ENCODE measurements at places on chromosomes 3 and 15.

GRCh38 chr15:89746386-89746780 is 4.7 kb downstream of the MESP1 start:
- DNase-seq: no peak

DNA sequence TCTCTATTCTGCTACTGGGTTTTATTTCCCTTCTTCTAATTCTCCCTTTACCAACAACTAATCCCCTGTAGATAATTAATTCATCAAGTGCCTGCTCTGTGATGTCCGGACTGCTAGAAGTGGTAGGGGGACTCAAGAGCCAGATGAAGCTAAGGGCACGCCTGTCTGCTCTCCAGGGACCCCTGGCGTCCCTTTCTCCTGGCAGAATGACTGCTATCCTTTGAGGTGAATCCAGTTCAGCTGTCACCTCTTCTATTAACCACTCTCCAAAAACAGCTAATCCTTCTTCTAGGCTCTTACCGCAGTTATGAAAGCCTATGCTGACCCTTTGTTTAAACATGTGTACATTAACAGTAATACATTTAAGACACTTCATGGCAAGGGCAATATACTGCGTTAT is 1.4 kb upstream of the CHRNA7 start:
- DNase-seq: no peak

- DNase-seq: no peak
Observed at GRCh38 chr15:60356832-60357231, 41.0 kb downstream of the ANXA2 start.

- no peak for DNase-seq
Observed at GRCh38 chr15:68276668-68277067, 877 bp upstream of the FEM1B start.

- no peak for DNase-seq
Observed at GRCh38 chr3:66475386-66476020, 25.3 kb downstream of the LRIG1 start.

DNA sequence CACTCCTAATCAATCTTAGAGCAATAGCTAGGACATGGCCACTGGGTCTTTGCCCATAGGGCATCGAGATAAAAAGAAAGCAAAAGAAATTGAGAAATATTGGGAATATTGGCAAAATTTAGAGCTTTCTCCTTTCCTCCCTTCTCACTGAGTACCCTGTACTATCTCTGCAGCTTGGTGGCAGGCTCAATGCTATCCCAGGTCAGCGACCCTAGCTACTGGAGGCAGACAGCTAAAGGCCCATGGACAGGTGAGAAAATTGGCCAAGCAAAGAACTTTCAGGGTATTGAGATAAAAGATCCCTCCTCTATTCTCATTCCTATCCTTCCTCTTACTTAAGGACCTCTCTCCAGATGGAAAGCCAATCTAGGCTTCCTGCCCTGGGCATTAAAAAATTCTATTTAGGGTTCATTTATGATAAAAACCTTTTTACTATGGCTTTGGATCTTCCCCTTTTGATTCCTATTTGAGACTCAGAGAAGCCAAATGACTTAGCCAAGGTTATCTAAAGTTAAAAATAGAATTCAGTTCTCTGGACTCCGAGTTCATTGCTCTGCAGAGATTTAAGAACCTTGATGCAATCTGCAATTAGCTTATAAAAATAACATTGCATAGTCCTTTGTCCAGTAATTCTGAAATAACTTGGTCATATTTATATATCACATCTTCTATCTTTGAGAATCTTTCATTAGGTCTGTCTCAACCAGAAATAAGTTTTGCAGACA is 75.4 kb downstream of the THRB start:
- DNase-seq: no peak

- no peak for DNase-seq
Observed at GRCh38 chr3:157610876-157611535, 107.8 kb upstream of the VEPH1 start.

GRCh38 chr3:157125101-157125500 is 34.8 kb downstream of the CCNL1 start:
- no peak for DNase-seq

- DNase-seq: no peak
Observed at GRCh38 chr3:100503448-100503847, 11.0 kb downstream of the TMEM45A start.

DNA sequence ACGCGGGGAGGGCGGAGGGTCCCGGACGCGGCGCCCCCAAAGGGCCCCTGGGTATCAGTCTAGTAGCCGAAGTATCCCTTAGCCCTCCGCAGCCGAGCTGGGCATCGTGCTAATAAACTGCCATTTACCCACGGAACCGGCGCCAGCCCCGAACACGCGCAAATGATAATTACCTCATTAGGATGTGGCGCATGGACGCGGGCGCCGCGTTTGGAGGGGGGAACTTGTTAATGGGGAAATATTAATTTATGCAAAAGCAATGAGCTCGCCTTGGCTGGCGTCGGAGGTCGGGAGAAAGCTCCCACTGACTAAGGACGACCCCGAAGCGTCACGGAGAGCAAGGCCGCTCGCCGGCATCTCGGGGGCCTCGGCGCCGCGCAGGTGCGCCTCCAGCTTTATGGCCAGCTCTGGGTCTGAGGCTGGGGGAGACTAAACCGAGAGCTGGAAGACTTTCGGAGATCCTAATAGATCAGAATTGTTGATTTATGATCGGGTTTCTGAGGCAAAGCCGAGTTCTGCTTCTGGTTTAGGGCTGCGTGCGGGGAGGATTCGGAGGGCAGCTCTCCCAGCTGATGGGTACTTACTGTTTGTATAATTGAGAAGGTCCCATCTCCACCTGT is 474 bp upstream of the FEZF2 start:
- no peak for DNase-seq

DNA sequence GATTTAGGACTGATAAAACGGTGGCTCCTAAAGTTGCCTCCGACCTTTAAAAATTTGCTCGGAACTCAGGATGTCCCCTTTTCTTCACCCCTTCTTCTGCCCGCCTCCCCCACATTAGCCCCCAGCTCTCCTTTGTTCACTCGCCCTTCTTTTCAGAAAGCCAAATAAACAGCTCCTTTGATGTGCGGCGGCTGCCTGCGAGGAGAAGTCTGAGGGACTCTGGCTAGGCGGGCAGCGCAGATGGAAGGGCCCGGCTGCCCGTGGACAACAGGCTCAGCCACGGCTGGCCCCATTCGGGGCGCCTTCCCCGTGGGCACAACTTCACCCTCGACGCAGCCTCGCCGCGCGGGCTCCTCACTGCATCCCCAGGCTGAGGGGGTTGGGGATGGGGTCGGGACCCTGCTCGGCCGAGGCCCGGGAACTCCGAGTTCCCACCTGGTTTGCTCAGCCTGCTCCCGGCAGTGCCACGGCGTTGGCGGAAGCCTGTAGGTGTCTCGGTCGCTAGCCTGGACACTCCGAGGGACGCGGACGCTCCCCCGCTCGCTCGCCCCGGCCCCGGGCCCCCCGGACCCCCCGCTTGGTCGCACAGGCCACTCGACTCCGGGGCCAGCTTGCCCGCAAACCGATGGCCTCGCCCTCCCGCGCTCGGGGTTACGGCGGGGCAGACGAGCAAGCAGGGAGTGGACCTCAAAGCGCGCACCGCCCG is 897 bp upstream of the TLE3 start:
- DNase-seq: peak; percentile 32

GRCh38 chr3:69879051-69879450 is 120.5 kb upstream of the SAMMSON start:
- no peak for DNase-seq

GRCh38 chr3:31132132-31132769 is 237.8 kb upstream of the GADL1 start:
- DNase-seq: peak; percentile 56

DNA sequence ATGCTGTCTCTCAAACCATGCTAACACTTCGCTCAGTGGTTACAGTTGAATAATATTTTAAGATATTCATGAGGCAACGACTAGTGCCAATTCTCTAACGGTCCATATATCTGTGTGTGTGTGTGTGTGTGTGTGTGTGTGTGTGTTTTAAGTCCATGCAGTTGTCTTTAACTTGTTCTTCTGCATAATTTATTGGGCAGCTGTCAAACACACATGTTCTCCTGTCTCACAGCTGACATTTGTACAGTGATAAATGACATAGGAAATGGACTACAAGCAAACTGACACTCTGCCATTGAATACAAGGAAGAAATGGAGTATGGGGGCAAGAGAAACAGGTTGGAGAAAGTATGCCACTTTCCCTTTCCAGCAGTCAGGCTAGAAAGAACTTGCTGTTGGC is 172.0 kb downstream of the PDZRN3 start:
- no peak for DNase-seq

DNA sequence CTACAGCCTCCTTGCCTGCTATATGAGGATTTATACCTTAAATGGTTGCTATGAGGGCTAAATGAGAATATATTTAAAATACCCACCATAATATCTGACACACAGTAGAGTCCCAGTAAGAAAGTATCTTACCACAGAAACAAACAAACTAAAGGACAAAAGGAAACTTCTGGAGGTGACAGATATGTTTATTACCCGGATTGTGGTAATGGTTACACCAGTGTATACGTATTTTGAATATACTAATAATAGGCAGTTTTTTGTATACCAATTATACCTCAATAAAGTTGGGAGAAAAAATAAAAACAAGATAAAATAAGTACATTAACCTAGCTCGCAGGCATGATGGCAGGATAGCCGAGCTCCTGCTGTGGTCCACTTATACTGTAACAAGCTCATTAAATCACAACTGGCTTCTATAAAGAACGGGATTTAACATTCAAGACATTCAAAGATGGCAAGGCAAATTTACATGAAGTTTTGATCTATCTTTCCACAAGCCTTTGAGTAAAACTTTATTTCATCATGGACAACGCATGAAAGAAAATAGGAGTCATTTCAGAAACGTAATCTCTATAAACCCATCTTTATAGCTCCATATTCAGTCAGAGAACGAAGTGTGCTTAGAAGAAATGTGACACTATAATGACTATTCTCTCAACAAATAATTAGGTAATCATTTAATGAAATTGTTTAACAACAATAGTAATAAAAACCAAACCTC is 1.5 kb downstream of the RPN1 start:
- DNase-seq: no peak

- peak; percentile 75 for DNase-seq
Observed at GRCh38 chr3:20054549-20054987, 14.3 kb downstream of the KAT2B start.

GRCh38 chr3:46923559-46924350 is 46.2 kb downstream of the PTH1R start:
- peak; percentile 35 for DNase-seq

- DNase-seq: peak; percentile 37
Observed at GRCh38 chr15:42133886-42134502, 22.4 kb downstream of the PLA2G4F start.

GRCh38 chr15:77118882-77119321 is 48.0 kb upstream of the TSPAN3 start:
- peak; percentile 80 for DNase-seq

DNA sequence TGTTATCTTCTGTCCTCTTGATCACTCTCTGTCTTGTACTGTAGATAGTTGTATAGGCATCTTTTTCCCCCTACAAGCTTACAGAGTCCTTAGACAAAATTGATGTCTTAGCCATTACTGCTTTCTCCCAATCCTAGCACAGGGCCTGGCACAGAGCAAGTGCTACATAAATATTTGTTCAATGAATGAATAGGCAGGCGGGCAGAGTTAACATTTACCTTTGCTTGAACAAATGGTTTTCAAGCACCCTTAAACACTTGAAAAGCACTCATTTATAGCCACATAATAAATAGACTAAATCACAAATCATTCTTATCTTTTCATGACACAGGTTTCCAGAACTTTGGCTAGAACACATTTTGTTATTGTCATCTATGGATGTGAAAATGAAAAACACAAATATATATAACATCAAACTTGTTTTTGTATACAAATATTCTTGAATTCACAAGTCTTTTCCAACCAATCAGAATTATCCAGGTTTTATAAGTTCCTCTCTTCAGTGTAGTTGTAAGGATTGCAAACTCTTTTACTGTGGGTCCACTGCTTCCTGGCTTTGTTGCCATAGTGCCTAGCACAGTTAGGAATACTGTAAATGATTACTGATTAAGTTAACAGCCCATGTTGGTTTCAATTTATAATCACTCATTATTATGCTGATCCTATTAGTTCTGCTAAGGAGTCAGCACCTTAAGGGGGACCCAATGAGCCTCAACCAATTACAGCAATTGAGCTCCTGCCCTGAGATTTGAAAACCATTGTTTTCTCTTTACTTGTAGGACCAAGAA is 61.9 kb downstream of the ISL2 start:
- DNase-seq: no peak

DNA sequence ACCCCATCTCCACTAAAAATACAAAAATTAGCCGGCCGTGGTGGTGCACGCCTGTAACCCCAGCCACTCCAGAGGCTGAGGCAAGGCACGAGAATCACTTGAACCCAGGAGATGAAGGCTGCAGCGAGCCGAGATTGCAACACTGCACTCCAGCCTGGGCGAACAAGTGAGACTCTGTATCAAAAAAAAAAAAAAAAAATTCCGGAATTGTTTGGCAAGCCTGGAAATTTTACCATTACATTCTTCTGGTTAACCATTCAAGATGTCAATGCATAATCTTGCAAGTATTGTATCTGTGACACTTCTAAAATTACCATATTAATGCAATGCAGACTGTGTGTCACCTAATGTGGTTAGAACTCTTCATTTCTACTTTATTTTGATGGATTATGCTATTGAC is 67.0 kb downstream of the CSNK1G1 start:
- peak; percentile 38 for DNase-seq

DNA sequence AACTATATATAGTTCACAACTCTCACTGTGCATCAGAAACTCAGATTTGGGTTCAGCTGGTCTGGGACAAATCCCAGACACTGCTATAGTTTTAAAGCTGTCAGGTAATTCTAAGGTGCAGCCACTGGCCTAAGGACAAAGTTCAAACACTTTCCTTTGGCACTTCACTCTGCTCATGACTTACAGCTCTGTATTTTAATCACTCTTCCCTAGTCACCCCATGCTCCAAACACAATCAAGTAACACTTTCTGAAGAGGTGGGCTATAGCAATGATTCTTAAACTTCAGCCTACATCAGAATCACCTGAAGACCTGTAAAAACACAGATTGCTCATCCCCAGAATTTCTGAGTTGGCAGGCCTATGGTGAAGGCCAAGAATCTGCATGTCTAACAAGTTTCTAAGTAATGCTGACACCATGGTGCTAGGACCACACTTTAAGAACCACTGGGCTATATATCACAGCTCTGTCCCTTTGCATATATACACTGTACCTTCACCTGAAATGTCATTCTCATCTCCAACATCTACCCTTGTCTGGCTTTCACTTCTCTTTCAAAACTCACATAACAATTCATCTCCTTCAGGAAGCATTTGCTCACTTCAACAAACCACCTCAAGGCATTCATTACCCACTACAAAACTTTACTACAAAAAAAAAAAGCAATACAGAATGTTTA is 21.4 kb downstream of the STAG1 start:
- no peak for DNase-seq

DNA sequence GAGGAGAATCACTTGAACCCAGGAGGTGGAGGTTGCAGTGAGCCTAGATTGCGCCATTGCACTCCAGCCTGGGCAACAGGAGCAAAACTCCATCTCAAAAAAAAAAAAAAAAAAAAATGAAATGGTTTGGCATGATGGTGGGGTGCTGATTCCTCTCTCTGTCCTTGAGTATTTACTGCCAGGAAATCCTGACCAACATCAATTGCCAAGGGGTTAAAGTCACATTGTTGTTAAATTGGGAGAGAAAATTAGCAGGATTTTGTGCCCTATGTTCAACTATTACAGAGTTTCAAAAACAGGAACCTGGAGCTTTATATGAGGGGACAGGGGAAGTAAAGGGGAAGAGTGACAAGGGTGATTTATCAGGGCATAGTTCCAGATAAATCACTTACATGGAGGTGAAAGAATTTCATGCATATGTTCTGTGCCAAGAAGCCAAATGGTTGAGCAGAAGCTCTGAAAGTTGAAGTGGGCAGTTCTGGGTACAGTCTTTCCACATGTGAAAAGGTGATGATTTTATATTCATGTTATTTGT is 70.5 kb upstream of the TSEN2 start:
- DNase-seq: no peak

GRCh38 chr3:64244011-64244942 is 19.0 kb upstream of the PRICKLE2 start:
- DNase-seq: peak; percentile 54
